ENCODE measurements at places on chromosomes 2 and 18.

DNA sequence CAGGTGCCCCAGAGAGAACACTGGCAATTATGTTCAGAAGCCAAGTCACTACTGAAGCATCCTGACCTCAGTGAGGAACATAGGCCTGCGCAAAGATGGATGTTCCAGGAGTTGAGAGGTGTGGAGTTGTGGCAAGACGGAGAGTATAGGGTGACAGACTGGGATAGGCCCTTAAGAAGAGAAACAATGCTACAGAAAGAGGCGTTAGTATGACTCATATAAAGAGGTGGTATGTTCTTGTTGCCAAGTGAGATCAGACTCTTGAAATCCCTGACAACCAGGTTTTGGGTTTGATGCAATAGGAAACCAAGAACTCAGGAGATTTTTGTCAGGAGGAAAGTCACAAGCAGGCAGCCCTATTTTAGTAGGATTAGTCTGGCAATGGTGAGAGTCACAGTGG, 185.6 kb downstream of the RIT2 start:
- DNase-seq = no peak

DNA sequence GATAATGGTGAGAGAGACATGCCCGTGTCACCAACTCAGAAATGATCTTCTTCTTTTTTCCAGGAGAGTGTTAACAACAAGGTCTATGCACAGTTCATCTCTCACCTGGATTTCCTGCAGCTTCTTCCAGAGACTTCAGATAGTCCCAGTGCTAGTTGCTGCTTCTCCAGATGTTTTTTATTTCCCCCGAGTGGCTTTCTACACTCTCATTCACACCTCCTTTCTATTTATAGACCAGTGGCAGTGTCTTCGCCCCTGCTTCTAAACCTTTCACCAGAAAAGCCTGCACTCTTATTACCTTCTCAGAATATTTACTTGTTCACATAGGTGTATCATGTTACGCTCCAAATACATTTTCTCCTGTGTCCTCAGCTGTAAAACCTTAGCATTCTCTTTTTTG, 558.8 kb upstream of the CHAC2 start:
- no peak for DNase-seq

DNA sequence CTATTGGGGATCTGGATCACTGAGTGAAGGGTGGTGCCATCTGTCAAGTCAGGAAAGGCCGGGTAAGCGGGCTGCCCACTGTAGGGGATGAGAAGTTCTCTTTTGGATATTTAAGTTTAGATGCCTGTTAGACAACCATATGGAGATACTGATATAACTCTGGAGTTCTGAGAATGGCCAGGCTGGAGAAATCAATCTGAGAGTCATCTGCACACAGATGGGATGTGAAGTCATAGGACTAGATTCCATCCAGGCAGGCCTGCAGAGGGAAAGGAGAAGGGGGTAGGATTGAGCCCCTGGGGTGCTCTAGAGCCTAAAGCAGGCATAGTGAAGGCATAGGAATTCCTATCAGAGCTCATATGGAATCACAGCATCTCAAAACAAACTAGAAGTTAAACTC, 30.1 kb downstream of the SPRED2 start:
- DNase-seq = no peak

DNA sequence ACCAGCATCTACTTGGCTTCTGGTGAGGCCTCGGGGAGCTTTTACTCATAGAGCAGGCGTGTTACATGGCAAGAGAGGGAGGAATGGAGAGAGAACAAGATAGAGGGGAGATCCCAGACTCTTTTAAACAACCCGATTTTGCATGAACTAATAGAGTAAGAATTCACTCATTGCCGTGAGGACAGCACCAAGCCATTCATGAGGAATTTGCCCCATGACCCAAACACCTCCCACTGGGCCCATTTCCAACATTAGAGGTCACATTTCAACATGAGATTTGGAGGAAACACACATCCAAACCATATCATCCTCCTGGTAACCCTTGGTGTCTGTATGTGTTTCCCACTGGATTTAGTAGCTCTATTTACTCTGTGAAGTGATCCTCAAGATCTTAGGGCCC, 249.9 kb upstream of the SP5 start:
- DNase-seq = no peak

- no peak for DNase-seq
Observed at GRCh38 chr2:98757904-98758421, 27.0 kb upstream of the MGAT4A start.

- peak; percentile 17 for DNase-seq
Observed at GRCh38 chr2:73232403-73233153, 461 bp downstream of the PRADC1 start.

- no peak for DNase-seq
Observed at GRCh38 chr2:226652369-226652768, 147.3 kb downstream of the IRS1 start.

GRCh38 chr18:44943311-44943881, 262.7 kb downstream of the SETBP1 start:
- no peak for DNase-seq

GRCh38 chr2:167771628-167772027, 475.8 kb downstream of the STK39 start:
- no peak for DNase-seq

DNA sequence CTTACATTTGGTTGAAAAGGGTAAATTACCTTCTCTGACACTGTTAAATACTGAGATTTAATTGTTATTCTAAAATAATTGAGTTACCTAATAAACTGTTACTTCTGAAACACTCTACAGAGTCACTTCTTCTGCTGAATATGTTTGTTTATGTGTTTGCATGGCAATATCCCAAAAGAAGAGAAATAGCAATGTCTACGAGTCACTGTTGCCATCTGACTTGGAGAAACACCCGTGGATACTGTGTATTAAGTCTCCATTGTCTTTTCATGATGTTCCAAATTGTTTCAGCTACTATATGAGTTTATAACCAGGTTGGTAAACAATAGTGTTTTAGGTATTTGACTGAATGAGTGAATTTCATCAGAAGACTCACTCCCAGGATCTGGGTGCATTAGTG, 754.2 kb upstream of the ID2 start:
- no peak for DNase-seq

GRCh38 chr18:55407191-55407590, 180.8 kb downstream of the TCF4 start:
- no peak for DNase-seq

DNA sequence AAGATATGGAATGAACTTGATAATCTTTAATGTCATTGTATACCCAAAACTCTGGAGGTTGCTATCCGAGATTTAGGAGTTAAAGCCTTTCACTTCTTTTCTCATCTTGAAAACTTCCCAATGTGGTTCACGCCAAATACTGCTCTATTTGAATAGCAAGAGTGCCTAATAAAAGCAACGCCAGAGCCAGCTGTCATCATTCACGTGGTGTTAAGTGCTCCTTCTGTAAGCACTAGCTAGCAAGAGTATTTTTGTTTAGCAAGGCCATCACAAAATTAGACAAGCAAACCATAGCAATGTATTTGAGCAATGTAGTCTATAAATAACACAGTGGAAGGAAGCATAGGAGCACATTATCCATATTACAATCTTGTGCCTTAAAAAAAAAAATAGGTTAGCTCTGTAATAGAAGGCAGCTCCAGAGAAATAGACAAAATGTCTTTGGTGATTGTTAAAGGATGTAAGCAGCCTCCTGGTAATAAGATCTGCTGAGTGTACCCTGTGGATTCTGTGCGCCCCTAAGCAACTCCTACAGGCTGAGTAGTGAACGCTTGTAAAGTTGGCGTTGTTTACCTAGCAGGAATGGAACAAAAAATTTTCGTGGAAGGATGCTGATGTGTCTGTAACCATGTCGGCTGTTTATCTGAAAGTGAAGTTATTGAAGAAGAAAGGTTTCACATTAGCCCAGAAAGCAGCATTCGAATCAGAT, 518.0 kb downstream of the CNTNAP5 start:
- DNase-seq = no peak

- DNase-seq = no peak
Observed at GRCh38 chr2:218023636-218024035, 20.8 kb upstream of the TNS1 start.

DNA sequence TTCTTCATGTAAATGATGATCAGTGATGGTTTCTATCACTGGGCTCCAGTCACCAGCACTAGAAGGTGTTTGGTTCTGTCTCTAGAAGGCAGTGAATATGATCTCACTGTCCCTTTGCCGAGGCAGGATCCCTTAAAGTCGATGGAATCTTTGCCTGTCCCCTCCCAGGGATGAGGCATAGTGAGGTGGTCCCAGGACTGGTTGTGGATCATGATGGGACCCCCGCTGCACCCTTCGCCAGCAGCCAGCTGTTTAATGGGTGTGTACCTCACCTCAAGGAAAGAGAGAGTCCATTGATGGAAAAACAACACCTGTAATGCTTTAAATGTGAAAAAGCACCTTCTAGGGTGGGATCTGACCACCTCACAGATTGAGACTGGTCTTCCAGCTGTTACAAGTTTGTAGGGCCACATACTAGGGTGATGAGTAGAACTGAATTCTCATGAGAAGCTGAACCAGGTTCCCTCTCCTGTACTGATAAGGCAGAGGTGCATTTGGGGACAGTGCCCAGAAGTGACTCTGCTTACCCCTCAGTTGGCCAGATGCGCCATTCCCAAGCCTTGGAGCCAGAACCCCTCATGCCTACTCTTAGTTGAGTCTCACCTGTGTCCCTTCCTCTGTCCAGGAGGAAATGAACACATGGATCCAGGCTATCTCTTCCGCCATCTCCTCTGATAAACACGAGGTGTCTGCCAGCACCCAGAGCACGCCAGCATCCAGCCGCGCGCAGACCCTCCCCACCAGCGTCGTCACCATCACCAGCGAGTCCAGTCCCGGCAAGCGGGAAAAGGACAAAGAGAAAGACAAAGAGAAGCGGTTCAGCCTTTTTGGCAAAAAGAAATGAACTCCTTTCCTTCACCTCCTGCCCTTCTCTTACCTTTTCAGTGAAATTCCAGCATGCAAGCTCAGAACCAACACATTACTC, 55.5 kb upstream of the EML6 start:
- DNase-seq = no peak

DNA sequence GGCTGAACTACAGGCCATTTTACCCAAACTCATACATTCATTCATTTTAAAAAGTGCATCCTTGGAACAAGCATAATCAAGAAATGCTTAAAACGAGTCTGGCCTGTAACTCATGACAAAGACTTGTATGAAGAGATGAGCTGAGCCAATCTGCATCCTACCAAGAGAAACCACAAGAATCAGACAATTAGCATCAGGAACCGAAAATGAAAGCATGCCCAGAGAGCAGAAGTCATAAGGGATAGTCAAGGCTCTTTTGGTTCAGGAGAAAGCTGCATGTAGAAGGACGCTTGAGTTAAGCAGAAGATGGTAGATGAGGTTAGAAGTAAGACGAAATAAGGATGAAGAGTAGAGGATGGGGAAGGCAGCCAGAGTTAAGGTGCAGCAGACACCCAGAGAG, 137.0 kb upstream of the CTNNA2 start:
- no peak for DNase-seq

GRCh38 chr18:70151614-70152013, 53.9 kb downstream of the RTTN start:
- no peak for DNase-seq

GRCh38 chr18:1522249-1522615, 617.6 kb downstream of the ADCYAP1 start:
- DNase-seq = no peak

- DNase-seq = no peak
Observed at GRCh38 chr2:197805715-197806633, 1.6 kb downstream of the PLCL1 start.

GRCh38 chr18:75172299-75173124, 36.4 kb downstream of the PTGR3 start:
- DNase-seq = no peak

DNA sequence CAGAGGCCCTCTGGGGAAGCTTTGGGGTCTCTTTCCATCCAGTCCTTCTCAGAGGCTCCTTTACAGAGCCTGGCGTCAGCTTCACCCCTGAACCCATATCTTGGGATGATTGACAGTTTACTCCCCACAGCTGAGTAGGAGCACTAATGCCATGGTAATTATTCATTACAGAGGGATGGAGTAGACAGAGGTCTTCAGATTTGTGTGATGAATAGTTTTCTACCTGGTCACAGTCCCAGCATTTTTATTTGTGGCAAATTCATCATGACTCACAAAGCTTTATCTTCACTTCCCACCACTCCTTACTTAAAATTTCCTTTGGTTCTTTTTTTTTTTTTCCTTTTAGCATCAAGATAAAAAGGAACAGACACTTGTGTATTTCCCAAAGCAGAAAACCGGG, 104.2 kb downstream of the CCDC85A start:
- DNase-seq = no peak

DNA sequence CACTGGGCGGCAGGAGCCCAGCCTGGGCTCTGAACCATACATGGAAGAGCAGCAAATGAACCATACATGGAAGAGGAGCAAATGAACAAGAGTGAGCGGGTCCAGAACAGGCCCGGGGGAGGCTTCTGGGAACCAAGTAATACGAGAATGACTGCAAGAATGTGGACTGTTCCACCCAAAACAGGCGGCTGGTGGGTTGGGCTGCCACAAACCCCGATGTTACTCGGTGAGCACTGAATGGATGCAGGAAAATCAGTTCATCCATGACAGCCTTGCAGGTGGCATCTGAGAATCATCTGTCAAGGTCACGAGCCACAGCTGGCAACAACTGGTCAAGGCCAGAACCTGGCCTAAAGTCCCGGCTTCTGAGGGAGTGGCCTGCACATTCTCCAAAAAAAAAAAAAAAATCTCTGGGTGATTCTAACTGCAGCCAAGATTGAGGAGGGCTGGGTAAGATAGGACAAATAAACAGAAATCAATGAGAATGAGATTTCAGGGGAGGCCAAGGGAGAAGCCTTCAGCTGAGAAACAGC, 106.1 kb downstream of the ZNF516 start:
- no peak for DNase-seq

DNA sequence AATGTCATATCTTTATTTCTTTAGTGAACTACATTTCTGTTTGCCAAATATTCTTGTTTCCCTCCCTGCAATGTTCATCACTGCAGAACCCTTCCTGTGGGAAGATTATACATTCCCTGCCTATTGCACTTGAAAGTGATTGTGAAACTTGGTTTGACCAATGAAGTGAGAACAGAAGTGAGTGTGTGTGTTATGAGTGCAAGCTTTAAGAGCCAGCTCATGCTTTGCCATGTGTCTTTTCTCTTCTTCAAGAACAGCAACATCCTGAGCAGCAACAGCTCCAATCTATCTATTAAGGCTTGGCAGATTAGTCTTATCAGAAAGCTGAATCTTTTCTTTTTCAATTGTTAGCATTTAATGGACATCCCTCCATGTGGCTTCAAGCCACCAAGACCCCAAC, 42.0 kb upstream of the UBE2E3 start:
- no peak for DNase-seq

DNA sequence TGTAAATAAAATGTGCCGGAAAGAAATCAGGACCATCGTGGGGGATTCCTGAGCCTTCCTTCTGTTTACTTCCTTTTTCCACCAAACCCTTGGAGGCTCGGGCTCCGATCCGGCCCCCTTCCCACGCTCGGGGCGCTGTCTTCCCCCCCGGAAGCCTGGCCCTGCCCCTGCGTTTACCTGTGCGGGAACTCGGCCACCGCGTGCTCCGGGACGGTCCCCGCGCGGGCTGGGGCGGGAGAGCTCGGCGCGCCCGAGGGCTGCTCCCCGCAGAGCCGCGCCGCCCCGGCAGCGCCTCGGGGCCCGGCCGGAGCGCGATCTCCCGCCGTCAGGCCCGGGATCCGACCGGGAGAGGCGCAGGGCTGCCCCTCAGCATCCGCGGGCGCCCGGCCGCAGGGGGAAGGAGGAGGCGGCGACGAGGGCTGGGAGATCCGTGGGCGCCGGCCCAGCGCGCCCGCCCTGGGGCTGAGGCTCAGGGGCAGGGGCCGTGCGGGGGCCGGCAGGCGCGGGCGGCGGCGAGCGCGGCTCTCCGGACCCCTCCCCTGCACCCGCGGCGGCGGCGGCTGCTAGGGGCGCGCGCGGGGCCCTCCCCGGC, 435 bp downstream of the ADCY3 start:
- DNase-seq = peak; percentile 39

All from stimulated activated CD4-positive, alpha-beta T cell treated with anti-CD3 and anti-CD28 coated beads, Interleukin-12 subunit alpha, Interleukin-12 subunit beta, amount 100 ng/mL, for 4 hours (primary cell).